ENCODE measurements at places on chromosomes 4 and X.

DNA sequence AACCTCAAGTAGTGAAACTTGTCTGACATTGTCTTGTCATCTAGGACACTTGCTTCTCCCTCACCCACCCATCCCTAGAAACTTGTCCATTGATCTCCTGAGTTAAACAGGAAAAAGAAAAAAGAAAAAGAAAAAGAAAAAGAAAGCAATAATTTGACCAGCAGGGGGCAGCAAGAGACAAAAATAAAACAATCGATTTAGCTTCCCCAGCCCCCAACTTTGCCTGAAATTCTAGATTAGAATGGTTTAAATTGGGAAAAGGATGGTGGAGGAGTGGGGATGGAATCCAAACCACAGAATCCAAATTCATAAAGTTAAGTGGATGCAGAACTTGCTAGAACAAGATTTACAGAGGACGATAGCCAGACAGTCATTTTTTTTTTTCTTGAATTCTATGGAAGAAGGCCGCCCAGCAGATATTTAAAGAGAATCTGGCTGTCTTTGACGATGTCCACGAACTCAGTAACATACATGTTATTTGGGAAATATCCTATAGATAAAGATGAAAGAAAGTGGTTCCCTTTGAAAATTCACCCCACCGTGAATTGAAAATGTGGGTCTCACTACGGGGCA lies 282.9 kb downstream of the USP46 start:
- no peak for DNase-seq

DNA sequence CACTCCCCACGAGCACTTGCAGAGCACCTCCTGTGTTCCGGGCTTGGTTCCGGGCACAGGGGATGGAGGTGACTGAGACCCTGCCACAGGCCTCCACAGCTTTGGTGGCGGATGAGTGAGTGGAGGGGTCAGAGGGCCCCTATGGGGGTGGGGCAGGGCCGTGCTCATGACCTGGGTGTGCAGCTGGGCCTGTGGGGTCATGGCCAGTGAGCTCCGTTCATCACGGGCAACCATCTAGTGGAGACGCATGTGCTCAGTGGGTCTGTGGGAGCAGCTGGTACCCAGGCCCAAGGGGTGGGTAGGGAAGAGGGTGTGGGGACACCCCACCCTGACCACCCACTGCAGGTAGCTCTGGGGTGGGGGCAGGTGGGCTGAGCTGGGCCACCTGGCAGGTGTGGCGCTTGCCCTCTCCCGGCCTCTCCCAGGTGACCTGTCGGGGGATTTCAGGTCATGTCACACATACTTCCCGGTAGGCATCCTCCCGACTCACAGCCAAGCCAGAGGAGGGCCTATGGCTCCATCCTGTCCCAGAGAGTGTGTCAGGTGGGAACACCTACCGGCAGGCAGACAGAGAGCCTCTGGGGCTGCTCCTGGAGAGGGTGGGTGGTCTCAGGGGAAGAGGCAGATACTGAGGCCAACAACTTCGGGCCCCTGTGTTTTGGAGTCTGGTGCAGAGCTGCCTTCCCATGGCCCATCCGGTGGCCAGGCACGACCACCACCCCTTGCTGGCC lies 3.6 kb downstream of the PSAPL1 start:
- DNase-seq: no peak

DNA sequence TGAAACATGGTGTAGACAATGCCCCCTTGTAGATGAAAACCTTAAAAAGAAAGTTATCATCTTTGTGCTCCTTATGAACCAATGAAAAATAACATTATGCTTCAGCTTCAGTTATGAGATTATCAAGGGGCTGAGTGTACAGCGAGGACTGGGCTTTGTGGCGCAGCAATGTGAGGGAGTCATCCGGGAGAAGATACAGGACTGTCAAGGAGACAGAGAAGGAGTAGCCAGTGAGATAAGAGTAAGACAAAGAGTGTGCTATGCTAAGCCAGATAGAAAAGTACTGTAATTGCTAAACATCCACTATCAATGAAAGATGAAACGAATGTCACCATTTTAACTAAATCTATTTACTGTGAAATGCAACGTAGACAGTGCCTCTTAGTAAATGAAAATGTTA lies 3.6 kb upstream of the KLHL15 start:
- no peak for DNase-seq

GRCh38 chr4:71775449-71775848 lies 8.4 kb downstream of the GC start:
- DNase-seq: no peak

- no peak for DNase-seq
Observed at GRCh38 chrX:106730401-106730800, 3.9 kb downstream of the RNF128 start.

DNA sequence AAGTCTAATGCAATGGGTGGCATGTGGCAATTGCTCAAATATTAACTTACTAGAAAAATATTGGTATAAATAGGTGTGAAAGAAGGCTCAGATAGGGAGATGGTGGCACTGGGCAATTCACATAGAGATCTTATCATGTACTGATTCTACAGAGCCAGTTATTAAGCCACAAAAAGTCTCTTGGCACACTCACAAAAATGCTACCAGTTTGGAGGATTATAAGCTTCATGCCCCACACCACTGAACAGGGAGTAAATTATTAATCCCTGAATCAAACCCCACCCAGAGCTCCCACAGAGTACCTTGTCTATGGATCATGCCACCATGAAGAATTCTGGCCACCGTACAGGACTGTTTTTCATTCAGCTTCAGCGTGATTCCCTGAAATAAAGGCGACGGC lies 13.8 kb downstream of the MPP1 start:
- DNase-seq: no peak

GRCh38 chr4:172344308-172344938 lies 531.2 kb downstream of the GALNTL6 start:
- no peak for DNase-seq

Measured in progenitor cell of endocrine pancreas (in vitro differentiated cells).